CD8-positive, alpha-beta memory T cell (primary cell): ENCODE measurements at places on chromosomes 5 and 9. TPM values are rescaled to one million over a fixed set of nuclear protein-coding genes. Genes with fewer than 3 reads are reported as not detected.
A peak's percentile ranks its signal among the peaks of the same experiment; 100 is the strongest.

GRCh38 chr9:131080589-131080988 lies 15.7 kb upstream of the AIF1L start:
- no peak for DNase-seq

DNA sequence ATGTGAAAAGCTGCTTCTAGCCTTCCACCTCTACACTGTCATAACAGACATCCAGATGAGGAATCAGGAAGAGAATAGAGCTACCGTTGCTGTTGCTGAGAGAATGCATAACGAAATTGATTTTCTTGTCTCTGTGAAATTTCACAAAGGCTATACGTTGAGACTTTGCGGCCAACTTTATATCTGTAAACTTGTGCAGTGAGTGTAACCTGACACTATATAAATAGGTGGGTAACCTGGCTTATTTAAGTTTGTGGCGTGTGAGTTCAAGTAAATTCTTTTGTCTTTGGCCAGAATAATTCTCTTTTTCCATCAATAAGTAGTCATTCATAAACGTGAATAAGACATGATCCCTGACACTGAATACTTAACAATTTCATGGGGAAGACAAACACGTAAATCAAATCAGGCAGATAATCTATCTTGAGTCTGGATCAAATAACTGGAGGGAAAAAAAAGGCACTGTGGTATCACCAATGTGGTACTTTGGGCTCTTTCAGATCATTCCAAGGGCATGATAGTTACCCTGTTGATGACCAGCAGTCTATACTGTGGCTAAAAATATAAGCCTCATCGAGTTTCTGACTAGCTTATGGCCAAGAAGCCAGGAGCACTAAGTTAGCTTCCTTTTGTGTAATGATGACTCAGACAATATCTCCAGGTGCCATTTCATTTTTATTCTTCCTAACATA lies 98.2 kb upstream of the RASA1 start:
- no peak for DNase-seq

DNA sequence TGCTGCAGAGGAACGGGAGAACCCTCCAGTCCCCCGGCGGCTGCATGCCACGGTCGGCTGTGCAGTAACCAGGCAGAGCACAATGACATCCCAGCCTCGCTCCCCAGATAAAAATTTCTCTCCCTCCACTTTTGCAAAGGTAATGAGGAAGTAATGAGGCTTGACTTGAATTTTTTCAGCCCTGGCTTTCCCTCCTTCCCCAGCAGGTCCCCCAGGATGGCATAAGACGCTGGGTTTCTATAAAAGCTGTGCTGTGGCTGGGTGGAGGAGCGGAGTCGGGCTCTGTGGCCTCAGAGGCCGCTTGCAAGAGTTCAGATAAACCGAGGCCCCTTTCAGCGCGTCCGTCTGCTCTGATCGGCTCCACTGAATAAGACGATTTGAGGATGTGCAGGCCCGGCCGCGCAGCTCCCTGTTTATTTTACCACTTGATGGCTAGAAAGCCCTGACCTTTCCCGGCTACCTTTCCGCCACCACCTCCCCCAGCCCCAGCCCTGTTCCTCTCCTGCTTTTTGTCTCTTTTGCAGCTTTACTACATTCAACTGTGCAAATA lies 351.9 kb upstream of the IRX2 start:
- no peak for DNase-seq

DNA sequence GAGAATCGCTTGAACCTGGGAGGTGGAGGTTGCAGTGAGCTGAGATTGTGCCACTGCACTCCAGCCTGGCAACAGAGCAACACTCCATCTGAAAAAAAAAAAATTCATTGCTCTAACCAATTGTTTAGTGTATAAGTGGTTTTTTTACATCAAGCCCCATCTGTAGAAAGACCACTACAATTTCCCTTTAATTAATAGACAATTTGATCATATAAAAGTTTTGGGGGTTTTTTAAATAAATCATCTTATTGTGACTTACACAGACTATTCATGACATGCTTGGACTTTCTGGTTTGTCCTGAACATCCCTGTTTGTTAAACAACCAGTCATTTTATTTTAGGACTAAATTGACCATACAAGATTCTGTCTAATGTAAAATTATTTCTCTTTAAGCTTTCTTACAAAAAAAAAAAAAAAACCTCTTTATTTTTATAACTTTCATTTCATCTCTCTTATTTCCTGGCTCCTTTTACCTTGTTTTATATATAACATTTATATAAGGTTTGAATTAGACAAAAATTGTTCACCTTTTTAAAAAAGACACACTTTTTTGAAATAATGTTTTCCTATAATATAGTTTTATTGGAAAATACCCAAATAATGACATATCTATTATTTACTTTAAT lies 9.8 kb upstream of the FANCC start:
- no peak for DNase-seq

DNA sequence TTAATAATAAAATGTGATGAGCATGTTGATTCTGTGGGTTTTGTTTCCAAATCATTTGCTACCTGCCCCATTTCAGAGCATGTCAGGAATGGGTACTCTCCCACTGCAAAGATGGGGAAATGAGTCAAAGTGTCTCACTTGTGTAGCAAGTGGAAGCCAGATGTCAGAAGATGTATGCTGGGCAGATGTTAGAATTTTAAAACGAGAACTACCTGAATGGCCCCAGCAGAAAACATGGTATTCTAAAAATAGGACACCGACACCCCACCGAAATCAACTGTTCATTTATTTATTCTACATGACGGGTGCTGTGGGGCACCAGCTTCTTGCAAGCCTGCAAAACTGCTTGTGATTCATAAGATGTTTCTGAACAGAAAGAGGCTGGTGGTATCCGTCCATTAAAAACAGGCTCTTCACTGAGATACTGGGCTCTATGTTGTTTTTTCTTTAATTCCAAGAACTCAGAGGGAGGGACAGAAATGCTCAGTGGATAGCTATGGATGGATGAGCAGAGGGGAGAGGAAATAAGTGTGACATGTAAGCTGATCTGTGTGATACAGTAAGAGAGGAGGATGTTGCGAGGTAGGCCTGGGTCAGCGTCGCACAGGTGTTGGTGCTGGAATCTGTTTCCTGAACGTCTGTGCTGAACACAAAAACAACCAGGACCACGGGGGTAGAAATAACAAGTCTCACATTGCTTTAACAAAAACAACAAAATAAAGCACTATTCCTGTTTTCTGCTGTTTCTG lies 157.2 kb downstream of the EFNA5 start:
- DNase-seq: no peak

DNA sequence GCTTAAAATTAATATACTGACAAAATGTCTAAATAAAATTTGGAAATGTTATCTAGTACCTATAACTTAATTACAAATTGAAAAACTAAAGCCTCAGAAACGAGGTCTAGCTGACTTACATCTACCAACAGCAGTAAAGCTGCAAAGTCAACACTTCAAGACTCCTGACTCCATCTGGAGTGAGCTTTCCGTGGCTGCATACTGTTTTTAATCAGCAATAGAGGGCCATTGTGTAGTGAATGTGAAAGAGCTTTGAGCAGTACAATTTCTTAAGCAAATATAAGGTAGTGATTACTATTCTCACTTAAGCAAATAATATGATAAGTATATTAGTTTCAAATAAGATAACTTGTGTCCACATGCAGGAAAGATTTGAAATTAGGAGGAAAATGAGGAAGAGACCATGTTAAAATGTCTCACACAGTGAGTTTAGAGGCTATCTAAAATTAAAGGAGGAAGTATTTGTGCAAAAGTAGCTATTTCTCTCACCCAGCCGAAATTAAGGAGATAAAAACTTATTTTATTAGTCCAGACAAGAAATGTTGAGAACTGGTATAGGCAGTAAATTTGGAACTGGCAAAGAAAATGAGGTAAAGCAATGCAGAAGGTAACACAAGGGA lies 6.4 kb downstream of the SPINK6 start:
- no peak for DNase-seq

DNA sequence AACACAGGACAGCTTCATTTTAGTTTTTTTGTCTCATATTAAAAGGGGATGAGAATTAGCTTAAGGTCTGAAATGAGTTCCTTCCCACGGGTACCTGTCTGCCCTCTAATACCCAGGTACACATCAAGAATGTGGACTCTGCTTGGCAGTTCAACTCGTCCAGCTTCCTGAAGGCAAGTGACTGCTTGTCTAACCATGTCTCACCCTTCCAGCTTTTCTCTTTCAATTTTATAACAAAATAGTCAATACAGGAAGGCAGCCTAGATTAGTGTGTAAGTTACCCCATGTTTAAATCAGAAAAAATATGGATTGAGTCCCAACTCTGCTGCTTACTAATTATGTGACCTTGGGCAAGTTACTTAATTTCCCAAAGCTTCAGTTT lies 50.5 kb upstream of the C5orf46 start:
- DNase-seq: no peak

DNA sequence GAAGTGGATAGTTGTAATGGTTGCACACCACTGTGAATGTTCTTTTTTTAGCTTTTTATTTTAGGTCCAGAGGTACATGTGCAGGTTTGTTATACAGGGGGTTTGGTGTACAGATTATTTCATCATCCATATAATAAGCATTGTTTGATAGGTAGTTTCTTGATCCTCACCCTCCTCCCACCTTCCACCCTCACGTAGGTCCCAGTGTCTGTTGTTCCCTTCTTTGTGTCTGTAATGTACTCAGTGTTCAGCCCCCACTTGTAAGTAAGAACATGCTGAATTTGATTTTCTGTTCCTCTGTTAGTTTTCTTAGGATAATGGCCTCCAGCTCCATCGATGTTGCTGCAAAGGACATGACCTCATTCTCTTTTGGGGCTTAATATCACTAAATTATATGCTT lies 99.7 kb downstream of the HTR4 start:
- DNase-seq: no peak

GRCh38 chr9:96073531-96074480 lies 198.3 kb downstream of the ERCC6L2 start:
- DNase-seq: no peak

DNA sequence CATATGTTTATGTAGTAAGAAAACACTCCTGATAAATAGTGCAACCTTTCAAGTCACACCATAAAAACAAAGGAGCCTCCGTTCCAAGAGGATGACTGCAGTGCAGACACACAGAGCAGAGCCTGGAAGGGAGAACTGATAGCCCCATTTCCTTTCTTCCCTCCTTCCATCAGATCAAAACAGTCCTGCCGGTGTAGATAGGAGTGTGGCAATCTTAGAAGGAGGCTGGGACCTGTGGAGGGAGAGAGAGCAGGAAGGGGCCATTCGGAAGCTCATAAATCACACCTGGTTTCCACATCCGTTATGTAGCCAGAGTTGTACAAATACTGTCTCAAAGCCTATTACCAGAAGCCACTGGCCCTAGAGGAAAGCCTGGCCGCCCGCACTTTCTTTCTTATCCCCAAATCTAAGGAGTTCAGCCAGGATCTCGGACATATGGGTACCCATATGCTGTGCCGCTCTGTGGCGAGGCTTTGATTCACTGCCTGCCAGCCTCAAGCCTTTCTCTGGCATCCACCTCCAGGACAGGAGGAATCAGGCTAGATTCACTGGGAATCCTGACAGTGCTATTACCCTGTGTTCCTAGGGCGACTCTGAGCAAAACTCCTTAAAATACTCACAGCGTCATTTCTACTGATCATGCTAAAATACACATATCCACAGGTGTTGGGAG lies 26.9 kb downstream of the DAP start:
- DNase-seq: no peak

- DNase-seq: peak; percentile 58
Measured at GRCh38 chr5:543755-544674, 19.8 kb upstream of the SLC9A3 start.

GRCh38 chr9:105331160-105331559 lies 86.7 kb downstream of the SLC44A1 start:
- DNase-seq: no peak

DNA sequence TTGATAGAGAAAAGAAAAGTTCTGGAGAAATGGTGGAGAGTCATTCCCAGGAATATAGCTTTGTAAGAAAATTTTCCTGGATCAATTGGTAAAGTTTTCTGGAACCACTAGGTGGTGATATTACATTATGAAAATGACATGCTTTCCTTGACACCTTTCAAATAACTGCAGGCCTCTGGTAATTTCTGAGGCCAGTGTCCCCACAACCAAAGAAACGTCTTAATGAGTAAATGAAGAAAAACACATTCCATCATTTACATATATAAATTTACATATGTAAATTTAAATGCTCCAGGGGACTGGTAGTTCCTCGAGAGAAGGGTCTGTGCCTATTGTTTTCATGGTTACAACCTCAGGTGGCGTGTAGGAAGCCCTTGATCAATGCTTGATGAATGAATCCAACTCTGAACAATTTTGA lies 17.2 kb upstream of the RGS3 start:
- DNase-seq: no peak

GRCh38 chr5:144275329-144275728 lies 104.7 kb downstream of the KCTD16 start:
- no peak for DNase-seq

DNA sequence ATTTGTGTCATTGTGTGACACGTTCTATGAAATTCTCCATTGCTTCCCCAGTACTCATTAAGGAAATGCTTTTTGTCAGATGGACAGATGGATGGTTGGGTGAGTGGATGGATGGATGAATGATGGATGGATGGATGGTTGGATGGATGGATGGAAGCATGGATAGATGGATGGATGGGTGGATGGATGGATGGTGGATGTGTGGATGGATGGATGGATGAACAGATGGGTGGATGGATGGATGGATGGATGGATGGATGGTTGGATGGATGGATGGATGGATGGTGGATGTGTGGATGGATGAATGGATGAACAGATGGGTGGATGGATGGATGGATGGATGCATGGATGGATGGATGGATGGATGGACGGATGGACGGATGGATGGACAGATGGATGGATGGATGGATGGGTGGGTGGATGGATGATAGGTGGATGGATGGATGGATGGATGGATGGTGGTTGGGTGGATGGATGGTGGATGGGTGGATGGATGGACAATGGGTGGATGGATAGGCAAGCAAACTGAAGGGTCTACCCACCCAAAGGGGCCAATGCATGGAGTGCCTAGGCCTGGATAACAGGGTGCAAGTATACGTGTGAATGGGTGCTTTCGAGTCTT lies 24.0 kb upstream of the GTF3C5 start:
- DNase-seq: no peak

DNA sequence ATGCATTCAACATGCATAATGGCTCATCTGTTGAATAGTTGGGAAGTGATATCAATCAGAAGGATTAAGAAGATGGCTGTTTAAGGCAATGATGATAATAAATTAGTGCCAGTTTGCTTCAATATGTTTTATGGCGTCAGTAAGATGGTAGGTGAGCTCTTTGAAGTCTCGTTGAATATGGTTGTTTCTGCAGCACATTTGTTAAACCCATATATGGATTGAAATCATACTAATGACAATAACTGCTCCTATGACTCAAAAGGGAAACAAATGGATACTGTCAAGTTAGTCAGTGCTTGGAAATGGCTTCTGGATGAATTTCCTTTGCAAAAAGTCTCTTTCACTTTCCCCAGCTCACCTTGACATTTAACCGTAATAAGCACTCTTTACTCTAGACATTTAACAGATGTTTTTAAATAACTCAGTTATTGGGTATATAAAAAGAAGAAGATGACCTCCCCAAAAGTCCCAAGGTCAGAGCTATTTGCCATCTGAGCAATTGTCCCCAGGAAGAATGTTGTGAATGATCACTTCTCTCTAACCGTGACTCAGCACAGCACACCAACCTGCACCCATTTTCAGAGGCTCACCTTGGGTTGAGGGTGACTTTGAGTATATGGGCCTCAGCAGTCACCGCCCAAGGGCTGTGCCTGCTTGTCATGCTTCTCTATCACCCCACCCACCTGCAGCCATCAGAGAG lies 133.4 kb downstream of the GRIA1 start:
- no peak for DNase-seq

The DMRT3 gene
- total RNA-seq: not detected

The CDH18 gene
- not detected for total RNA-seq

The SLC46A2 gene
- not detected for total RNA-seq

The CD274 gene
- total RNA-seq: 17.6 TPM

The TNFSF15 gene
- total RNA-seq: 0.15 TPM

The CCL27 gene
- 0.39 TPM for total RNA-seq

The HTR1A gene
- total RNA-seq: not detected
